Fibroblast of skin of scalp (primary cell): ENCODE measurements at places on chromosomes 7 and 10.

DNA sequence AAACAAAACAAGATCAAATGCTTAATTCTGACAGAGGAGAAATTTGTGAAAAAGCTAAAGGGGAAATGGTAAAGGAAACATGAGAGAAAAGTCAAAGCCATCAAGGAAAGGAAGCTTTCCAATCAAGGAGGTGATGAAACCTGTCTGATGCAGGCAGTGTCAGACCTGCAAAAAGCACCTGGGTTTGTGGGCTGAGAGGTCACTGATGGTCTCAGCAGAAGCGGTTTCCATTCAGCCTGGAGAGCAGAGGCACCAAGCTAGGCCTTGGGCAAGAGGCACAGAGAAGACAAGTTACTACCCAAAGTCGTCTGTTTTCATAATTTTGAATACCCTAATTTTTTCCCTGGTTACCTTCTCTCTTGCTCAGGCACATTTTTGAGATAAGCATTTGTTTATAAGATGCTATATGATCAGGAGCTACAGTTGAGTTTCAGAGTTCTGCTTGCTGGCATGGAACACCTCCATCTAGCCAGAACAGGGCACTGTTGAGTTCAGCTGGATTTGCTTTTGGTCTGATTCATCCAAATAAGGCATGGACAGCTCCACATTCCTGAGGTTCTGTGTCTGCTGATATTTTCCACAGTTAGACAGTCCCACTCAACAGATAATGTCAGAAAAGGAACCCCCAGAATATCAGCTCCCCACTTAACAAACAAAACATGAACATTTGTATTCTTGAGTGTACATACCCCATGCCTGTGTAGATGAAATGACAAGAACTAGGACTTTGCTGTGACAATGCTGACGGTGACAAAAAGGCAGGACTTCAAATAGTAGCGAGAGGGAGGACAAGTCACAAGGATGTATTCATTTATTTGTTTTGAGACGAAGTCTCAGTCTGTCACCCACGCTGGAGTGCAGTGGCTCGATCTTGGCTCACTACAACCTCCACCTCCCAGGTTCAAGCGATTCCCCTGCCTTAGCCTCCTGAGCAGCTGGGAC lies 4.9 kb upstream of the PPIA start:
- peak; percentile 73 for DNase-seq

DNA sequence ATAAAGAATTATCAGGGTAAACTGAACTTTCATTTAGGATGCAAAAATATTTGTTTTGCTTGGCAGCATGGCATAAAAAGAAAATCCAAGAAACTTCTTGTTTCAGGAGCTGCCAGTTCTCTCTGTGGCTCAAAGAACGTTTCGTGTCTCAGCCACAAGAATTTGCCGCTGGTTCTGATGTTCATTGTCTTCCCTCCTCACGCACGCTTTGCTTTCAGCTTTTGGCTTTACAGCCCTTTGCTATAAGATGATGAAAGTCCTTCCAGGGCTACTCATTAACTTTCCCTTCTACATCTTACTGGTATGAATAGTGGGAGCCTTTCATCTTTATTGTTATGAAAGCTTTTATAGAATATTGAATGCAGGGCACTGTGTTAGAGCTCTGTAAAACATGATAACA lies 124.7 kb downstream of the BICC1 start:
- DNase-seq: peak; percentile 86

GRCh38 chr10:111384556-111384955 lies 307.7 kb downstream of the ADRA2A start:
- DNase-seq: no peak

- DNase-seq: no peak
Measured at GRCh38 chr7:76394957-76395356, 14.5 kb downstream of the SSC4D start.

GRCh38 chr7:80410081-80410480 lies 101.8 kb downstream of the GNAT3 start:
- DNase-seq: peak; percentile 42

DNA sequence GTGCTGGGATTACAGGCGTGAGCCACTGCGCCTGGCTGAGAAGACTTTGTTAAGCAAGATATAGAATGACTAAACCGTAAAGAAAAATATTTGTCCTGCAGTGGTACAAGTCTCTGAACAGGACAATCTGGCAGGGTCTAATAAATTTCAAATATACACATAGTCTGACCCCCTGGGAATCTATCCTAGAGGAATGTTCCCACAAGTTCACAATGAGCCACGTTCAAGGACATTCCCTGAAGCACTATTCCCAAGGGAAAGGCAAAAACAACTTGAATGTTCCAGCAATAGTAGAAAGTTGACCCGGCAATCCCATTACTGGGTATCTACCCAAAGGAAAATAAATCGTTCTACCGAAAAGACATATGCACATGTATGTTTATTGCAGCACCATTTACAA lies 82.0 kb downstream of the HIP1 start:
- peak; percentile 60 for DNase-seq

DNA sequence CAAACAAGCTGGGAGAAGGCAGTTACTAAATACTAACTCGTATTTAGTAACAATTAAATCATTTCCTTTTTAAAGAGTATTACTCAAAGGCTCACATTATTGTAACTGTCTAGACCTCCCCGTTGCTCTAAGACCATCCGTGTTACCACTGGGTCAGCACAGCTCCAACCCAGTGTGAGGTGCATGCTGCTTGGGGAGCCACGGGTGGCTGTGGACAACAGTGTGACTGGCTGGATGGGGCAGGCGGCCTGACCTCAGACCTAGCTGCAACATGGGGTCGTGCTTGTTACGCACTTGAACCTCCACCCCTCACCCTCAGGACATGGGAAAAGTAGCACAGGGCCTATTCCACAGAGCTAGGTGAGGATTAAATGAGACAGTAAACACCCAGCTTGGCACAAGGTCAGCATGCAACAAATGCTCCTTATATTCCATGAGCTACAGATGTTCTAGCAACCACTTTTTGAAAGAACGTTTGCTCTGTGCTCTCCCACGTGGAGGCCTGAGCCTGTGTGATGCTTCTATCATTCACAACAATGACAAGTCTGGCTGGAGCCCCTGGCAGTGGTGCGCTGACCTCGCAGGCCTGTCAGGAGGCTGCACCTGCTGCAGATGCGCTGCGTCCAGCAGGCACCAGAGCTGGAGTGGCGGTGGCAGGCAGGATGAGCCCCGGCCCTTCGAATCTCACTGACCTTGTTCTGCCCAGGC lies 135.7 kb downstream of the PKD1L1 start:
- no peak for DNase-seq

DNA sequence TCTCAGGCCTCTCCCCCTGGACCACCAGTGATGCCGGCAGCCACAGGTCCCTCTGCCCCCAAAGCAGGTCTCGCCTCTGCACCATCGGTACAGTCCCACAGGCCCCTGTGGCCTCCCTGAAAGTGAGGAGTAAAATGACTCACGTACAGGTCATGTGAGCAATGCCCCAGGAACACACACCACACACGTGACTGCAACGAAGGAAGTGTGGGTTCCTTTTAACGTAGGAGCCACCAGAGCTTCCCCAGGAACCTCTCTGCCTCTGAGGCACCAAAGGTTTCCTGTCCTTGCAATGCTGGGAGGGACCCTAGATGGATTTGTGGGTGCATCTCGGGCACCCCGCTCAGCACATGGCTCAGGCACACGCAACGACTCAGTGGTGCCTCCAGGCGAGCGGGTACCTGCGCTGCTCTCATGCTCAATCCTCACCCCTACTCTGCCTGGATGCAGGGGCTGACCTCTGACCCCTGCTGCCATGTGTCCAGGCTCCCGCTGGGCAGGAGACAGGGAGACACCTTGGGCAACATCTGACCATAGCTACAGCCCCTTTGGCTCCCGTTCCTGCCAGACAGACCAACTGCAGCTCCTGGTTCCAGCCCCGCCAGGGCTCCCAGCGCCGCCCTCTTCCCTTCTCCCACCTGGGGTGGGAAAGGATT lies 120.7 kb downstream of the PRKAG2 start:
- DNase-seq: peak; percentile 48
